ENCODE measurements at places on chromosomes 1 and 21.

- no peak for DNase-seq
These were observed 10.1 kb upstream of the ADORA3 start for GRCh38 chr1:111513410-111514020.

- no peak for DNase-seq
These were observed 52.1 kb upstream of the ACOT11 start for GRCh38 chr1:54495954-54496353.

GRCh38 chr1:16144325-16145029 is 11.4 kb downstream of the EPHA2 start:
- no peak for DNase-seq

GRCh38 chr1:97082160-97082848 is 360.7 kb downstream of the PTBP2 start:
- DNase-seq: no peak

GRCh38 chr1:1857096-1857703 is 33.7 kb downstream of the GNB1 start:
- no peak for DNase-seq

DNA sequence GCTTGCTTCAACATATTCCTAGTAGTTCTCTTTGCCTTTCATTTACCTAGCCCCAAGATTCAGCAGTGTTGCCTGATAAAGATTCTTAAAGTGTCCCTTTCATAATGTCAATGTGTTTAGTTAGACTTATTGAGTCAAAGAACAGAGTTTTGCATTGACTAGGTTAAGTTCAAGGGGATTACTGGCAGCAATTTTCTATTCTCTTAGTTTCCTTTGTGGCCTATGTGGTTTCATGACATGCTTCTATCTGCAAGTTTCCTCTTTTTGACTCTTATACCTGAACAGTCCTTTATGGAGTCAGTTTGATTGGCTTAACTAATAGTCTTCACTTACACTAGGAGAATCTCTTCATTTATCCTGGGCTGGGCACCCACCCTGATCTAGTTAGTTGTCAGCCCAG is 151.3 kb downstream of the ADGRL4 start:
- no peak for DNase-seq

GRCh38 chr1:68293609-68294366 is 61.5 kb upstream of the WLS start:
- DNase-seq: no peak

DNA sequence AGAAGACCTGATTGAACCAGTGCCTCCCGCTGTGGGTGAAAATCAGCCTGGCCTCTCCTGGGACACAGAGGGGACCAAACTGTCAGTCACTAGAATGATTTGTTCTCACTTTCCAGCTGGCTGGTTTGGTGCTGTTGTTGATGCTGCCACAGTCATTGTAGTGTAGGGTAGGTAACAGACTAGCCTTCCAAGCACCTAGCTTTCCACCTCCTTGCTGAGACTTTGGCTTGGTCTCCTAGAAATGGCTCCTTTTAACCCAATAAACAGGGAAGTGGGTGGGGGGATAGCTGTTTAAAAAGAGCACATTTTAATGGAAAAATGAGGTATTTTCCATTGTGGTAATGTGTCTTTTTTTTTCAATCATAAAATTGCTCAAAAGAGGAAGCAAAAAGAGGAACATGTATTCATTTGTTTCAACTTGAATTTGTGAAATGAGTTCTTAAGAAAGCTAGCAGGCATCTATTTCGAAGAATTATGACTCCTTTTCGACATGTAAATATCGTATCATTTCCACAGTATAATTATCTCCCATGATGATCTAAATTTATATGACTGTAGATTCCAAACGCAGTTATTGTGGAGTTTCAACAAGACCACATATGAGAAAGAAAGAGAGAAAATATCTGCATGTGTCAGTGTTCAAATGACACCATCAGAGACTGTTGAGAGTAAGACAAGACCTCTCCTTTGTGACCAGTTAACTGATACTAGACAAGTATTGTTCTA is 190.1 kb downstream of the HLX start:
- DNase-seq: no peak

GRCh38 chr1:220696226-220696862 is 6.2 kb downstream of the C1orf115 start:
- no peak for DNase-seq

DNA sequence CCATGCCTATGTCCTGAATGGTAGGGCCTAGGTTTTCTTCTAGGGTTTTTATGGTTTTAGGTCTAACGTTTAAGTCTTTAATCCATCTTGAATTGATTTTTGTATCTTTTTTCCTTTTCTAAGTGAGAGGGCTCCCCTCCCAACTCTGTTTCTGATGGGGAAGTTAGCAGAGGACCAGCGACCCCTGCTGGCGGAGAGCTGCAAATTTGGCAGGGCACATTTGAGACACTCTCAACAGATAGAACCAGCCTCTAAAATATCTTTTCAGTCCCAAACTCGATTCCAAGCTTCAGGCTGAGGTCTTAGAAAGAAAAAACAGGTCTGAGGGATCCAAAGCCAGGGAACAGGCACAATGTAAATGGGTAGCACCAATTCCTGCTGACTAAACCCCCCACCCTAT is 32.5 kb downstream of the LRRC3 start:
- no peak for DNase-seq

GRCh38 chr21:36841866-36842265 is 124.6 kb downstream of the HLCS start:
- no peak for DNase-seq

DNA sequence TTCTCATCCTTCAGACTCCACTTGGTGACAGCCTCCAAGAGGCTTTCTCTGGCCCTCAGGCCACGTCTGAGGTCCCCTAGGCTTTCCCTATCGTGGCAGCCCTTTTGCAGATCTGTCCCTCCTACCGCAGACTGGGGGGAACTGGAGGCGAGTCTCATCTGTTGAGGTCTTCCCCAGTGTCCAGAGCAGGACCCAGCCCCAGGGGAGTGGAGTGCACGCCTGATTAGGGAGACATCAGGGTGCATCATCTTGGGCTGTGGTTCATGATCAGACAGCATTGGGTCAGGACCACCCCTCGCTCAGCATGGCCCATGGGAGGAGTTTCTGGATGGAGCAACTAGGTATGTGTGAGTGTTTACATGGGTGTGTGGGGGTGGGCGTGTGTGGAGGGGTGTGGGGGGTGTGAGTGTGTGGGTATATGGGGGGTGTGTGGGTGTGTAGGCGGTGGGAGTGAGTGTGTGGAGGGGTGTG is 8.5 kb upstream of the MATN1 start:
- DNase-seq: no peak

DNA sequence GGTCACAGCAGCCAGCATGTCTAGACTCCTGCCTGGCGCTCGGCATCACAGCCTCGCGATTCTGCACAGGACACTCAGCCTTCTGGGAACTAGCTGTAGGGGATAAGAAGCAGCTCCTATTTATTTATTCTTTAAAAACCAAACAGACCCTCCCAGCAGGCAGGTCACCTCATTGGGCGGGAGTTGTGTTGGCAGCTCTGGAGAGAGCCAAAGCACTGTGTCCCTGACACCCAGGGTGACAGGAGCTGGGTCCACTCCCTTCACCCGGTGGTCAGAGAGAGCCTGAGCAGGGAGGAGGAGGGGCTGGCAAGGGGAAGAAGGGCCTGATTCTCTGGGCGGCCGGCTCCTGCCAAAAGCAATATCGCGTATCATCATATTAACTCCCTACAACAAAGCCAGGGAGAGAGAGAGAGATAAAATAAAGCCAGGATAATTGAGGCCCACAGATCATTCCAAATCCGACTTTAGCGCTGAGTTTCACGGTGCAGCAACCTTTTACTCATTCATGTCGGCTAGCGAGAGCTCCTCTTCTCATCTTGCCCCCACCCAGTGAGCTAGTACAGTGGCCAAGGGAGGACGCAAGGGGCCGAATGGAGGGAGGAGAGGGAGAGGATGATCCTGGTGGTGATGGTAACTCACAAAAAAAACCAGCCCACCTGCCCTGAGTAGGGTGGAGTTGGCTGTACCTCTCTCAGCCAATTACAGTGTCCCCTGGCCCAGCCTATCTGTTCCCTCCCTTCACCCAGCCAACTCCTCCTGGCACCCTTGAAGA is 79.8 kb upstream of the IFFO2 start:
- no peak for DNase-seq

DNA sequence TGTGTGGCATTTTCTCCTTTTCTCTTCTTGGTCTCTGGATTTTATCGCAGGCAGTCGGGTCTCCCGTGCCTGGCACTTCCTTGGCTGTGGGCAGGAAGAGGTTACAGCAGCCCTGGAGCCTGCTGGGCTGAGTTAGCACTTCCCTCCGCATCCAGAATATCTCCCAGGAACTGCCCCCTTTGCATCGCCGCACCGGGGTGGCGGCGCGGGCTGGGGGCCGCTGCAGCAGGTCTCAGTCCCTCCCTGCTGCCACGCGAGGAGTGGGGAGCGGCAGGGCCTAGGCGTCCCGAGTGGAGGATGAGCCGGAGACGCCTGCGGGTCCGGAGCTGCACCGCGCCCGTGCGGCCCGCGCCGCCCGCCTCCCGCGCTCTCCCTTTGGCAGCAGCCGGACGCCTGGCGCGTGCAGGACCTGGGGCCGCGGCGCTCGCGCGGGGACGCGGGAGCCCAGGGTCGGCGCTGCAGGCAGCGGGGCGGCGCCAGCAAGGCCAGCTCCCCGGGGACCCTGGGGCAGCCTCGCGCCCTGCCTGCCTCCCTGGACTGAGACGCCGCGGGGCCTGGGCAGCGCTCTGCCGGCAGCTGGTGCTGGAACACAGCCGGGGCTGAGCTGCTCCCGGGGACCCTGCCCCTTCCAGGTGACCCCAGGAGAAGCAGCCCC is 192.8 kb downstream of the PRDM2 start:
- no peak for DNase-seq

GRCh38 chr1:157983787-157984186 is 9.7 kb upstream of the KIRREL1 start:
- no peak for DNase-seq

DNA sequence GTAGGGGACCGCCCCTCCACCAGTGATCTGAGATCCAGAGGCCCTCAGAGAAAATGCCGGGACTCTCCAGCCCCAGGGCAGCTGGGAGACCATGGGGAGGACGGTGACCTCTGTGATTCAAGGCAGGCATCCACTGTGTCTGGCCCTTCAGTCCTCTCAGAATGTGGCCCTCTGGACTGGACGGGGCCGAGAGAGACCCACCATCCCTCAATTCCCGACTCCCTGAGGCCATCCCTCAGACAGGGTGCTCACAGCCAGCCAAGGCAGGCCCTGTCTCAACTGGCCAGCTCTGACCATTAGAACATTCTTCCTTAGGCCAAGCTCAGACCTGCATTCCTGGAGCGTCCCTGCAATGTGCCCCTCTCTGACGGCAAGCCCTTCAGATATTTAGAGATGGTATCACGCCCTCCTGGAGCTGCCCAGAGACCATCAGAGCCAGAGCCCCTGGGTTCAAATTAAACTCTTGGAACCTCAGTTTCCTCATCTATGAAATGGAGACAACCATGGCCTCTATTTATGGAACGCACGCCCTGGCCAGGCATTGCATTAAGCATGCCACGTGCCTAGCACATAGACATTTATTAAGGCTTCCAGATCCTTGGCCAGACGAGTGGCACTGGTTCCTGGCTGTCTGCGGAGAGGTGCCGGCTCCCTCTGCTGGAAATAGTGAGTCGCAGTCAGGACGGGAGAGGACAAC is 9.6 kb upstream of the EPS8L3 start:
- peak; percentile 67 for DNase-seq

DNA sequence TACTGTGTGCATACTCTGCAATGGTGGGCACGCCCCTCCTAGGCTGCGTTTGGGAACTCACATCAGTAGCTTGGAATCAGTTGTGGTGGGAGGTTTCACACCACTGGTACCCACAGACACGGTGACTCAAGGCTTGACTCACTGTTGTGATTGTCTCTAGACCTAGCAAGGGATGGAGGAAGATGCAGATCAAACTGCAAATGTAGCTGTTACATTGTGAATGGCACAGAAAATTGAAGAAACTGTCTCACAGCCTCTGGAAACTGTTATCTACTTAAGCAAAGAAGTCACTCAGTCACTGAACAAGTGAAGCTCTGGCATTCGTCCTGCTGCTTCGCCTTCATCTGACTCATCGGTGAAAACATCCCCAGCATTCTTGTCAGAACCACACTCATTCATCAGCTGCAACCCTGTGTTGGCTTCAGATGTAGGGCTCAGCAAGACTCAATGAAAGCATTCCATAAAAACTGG is 59.5 kb downstream of the POFUT2 start:
- no peak for DNase-seq

DNA sequence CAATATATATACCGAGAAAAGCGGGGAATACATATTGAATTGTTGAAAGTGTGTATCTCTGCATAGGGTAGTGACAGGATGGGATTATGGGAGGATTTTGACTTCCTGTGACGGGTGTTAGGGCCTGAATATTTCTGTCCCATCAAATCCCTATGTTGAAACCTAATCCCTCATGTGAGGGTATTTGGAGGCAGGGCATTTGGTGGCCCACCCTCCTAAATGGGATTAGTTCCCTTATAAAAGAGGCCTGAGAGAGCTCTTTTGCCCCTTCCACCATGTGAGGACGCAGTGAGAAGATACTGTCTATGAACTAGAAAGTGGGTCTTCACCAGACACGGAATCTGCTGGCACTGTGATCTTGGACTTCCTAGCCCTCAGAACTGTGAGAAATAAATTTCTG is 137.3 kb downstream of the ZSCAN20 start:
- DNase-seq: no peak

GRCh38 chr1:94795434-94795833 is 24.7 kb upstream of the SLC44A3 start:
- DNase-seq: no peak

DNA sequence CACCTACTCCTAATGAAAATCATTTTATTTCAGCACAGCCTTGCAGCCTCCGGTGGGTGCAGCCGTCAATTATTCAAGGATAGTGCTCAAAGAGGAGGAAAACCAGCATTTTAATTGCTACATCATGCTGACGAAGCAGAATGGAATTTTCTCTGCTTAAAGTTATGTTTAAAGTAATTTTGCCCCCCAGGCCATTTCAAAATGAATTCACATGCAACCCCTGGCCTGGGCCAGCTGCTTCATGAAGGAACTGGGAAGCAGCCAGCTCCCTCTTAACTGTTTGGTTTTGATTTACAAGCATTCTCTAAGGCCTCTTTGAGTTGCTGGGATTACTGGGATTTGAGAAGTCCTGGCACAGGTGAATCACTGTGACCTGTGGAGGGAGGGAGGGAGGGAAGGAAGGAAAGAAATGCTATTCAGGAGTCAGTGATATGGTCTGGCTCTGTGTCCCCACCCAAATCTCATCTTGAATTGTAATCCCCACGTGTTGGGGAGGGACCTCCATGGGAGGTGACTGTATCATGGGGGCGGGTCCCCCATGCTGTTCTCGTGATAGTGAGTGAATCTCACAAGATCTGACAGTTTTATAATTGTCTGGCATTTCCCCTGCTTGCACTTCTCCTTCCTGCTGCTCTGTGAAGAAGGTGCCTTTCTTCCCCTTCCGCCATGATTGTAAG is 66.0 kb downstream of the PGBD5 start:
- DNase-seq: no peak

DNA sequence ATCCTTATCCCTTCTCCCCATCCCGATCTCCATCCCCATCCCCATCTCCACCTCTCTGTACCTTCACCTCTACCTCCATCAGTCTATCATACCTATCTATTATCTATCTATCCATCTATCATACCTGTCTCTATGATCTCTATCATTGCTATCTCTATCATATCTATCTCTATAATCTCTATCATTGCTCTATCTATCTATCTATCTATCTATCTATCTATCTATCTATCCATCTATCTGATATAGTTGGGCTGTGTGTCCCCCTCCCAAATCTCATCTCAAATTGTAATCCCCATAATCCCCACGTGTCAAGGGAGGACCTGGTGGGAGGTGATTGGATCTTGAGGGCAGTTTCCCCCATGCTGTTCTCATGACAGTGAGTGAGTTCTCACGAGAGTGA is 97.9 kb upstream of the PAXBP1 start:
- DNase-seq: no peak
